ENCODE measurements at places on chromosomes 13 and 19.
A peak's percentile ranks its signal among the peaks of the same experiment; 100 is the strongest.

DNA sequence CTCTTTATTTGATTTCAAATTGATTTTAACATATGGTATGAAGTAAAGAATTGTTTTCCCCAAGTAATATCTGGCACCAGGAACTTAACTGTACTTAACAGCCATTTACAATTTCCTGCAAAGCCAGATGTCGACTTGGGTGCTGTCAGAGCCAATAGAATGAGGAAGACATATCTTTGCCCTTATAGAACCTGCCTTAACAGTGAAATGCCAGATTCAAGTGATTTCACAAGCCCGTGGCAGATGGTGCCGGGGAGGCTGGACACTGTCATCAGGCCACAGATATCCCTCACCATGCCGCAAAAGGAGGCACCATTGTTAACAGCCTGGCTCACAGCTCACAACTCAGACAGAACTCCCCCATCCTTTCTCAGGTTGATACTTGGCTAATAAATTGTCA, 48.7 kb downstream of the ESD start:
- DNase-seq, result no peak

DNA sequence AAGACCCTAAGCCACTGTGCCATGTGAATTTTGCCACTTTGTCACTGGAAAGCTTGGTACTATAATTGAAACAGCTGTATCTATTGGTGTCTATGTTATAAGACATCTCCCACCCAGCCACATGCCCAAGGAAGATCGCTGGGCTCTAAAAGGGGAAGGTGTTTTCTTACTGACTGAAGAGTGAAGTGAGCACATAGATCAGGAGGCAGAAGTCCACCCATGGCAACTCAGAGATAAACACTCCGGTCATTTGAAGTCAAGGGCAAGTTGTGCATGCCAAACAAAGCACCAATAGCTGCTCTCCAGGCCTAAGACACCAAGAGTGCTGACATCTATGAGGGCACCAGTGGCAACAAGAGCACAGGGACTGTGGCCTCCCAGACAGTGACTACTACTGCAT, 153.8 kb downstream of the KCTD12 start:
- no peak for DNase-seq

- no peak for DNase-seq
These were observed 11.5 kb upstream of the COLGALT1 start for GRCh38 chr19:17543986-17544385.

GRCh38 chr13:40113643-40114304, 458.3 kb downstream of the COG6 start:
- DNase-seq, result no peak

GRCh38 chr19:8366961-8367326, 3.0 kb downstream of the ANGPTL4 start:
- DNase-seq, result no peak

GRCh38 chr19:33688171-33688992, 66.6 kb downstream of the CHST8 start:
- DNase-seq, result no peak

DNA sequence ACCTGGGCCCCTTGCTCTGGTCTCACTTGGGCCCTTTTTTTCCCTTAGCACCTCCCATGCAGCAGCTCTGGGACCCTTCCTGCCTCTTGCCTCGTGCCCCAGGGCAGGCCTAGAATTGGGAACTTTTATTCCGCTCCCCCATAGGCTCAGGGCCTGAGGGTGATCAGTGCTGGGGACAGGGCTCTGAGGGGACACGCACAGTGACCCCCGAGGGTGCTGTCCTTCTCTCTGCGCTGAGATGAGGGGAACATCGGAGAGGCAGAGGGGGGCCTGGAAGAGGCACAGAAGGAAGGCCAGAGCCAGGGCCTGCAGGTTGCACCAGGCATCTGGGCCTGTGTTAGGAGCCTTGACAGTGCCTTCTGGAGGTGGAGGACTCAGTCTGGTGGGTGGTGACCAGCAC, 10.8 kb downstream of the EPN1 start:
- no peak for DNase-seq

DNA sequence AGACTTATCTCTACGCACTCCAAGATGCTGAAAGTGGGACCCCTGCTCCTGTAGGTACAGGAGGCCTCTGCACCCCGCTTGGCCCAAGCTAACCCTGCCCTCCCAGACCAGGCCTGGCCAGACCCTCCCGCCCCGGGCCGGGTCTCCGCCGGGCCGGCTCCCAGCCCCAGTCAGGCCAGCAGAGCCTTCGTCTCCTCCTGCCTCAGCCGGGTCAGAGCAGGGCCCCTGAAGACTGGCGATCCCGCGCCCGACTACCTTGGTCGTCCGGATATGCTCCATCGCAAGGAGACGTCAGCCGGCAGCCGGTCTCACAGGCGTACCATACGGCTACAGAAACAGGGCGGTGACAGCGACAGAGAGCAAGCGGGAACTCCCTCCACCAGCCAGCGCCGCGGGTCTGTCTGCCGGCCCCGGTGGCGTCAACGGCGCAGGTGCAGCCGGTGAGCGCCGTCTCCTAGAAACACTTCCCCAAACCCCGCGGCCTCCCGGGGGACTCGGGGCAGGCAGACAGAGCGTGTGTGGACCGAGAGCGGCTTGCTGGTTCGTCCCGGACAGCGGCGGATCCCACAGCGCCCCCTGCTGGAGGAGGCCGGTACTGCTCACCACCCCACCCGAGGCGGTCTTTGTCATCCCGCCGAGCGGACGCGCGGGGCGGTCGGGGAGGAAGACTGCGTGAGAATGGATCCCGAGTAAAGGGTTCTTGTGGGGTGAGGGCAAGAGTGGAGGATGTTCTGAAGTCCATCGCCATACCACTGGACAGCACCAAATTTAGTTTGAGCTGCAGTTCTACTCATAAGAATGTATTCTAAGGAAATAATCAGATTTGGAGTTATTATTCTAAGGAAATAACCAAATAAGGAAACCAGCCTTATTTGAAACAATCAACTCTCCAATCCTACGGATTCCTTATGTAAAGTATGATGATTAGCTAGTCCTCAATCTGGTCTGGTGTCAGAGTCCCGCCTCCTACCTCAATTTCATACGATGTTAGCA, at the start of gene MTMR6:
MTMR6 (minus strand) TSS at position 520 of the 993 bp plus-strand sequence; CDS start at position 279, 241 bp downstream.
- DNase-seq, result peak; percentile 87

DNA sequence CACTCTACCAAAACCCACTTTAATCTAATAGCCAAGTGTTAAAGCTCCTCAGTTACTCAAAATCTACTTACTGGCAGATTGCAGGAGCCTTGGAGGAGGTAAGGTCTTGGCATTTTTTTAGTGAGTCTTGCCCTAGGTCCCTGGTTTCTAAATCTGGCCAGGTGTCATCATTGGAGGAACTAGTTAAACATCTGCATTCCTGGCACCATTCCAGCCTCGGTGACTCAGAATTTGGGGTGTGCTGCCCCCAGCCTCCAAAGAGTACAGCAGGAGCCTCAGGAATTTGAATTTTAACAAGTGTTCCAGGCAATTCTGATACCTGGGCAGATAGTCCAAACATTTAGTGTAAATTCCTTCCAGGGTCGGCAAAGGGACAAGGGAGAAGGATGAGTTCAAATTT, 37.4 kb downstream of the KLF5 start:
- peak; percentile 40 for DNase-seq

GRCh38 chr13:31022288-31022895, 89.9 kb downstream of the TEX26 start:
- DNase-seq, result no peak

DNA sequence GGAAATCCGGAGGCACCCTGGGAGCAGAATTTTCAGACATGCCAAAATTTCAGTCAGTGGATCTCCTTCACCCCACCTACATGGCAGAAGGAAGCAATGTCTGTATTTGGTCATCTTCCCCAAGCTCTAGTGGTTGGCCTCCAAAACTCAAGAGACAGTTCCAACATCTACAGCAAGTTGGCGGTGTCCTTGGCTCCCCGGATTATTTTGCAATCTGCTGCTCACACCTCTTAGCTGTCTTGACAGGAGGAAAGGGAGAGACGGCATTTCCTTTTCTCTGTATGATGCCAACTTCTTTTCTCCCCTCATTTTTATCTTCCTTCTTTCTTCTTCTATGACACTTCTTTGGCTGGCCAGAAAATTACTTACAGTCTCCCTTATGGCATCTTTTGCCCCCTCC, 159.9 kb downstream of the SUCLA2 start:
- no peak for DNase-seq

GRCh38 chr13:20703780-20704458, 420 bp downstream of the IL17D start:
- peak; percentile 78 for DNase-seq

- peak; percentile 7 for DNase-seq
These were observed 1.3 kb upstream of the INTS6 start for GRCh38 chr13:51453959-51454703.

GRCh38 chr13:81957121-81957520, 1616.2 kb upstream of the SPRY2 start:
- DNase-seq, result no peak

GRCh38 chr13:103731959-103732358, 665.7 kb upstream of the SLC10A2 start:
- no peak for DNase-seq

- peak; percentile 24 for DNase-seq
These were observed 24.6 kb downstream of the CYP4F22 start for GRCh38 chr19:15532779-15533521.

GRCh38 chr13:55727683-55728082, 1413.0 kb upstream of the PRR20A start:
- no peak for DNase-seq

DNA sequence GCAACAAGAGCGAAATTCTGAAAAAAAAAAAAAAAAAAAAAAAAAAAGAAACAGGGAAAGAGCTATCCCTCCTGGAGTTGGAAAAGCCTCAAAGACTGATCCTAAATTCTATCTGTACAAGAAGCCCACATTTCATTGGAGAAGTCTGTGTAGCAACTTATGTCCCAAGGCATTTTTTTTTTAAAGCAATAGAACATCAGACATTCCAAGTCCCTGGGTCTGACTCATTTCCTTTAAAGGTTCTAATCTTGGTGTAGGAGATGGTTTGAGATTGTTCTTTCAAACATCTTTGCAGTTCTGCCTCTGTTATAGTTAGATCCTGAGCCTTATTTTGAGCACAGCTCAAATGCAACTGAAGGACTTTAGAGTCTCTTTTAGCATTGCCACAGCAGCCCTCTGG, 706.5 kb upstream of the MIR17HG start:
- no peak for DNase-seq

GRCh38 chr19:7326105-7326877, 22.4 kb upstream of the ARHGEF18 start:
- peak; percentile 32 for DNase-seq

DNA sequence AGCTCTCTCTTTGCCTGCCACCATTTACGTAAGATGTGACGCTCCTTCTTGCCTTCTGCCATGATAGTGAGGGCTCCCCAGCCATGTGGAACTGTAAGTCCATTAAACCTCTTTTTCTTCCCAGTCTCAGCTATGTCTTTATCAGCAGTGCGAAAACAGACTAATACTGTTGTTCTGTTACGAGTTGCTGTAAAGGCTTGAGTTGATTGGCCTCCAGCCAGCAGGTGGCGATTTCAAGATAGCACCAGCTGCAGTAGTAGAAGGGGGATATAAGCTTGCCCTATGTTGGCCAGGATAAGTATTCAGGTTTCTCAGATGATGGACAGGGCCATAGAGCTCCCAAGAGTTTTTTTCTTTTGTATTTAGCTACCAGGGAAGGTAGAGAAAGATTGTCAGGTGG, 385.5 kb downstream of the MZT1 start:
- DNase-seq, result no peak

- no peak for DNase-seq
These were observed 1.4 kb upstream of the KHSRP start for GRCh38 chr19:6425732-6426620.

GRCh38 chr19:17549085-17549740, 6.2 kb upstream of the COLGALT1 start:
- DNase-seq, result no peak

GRCh38 chr13:32857689-32858088, 158.5 kb upstream of the KL start:
- no peak for DNase-seq

DNA sequence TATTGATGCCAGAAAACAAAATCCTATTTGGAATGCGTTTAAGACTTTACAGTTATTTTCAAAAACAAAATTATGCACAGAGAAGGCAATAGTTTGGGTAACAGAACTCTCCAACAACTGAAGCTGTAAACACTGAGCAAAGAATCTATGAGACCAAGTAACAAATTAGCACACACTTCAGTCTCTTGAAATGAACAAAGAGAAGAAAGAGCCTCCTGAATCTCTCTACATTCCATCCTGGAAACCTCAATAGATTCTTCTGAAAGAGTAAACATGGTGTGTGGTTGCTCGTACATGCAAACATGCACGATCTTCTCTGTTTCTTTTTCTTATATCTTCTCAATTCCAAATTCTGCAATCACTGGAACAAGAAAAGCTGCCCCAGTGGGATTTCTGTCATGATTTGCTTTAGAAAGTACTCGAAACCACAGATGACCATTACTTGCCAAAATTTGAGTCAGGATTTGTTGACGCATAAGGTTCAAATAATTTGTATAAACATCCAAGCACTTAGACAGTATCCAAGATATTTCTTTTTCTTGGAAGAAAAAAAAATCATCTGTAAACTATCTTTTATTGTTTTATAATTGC, 137.9 kb upstream of the DACH1 start:
- no peak for DNase-seq

DNA sequence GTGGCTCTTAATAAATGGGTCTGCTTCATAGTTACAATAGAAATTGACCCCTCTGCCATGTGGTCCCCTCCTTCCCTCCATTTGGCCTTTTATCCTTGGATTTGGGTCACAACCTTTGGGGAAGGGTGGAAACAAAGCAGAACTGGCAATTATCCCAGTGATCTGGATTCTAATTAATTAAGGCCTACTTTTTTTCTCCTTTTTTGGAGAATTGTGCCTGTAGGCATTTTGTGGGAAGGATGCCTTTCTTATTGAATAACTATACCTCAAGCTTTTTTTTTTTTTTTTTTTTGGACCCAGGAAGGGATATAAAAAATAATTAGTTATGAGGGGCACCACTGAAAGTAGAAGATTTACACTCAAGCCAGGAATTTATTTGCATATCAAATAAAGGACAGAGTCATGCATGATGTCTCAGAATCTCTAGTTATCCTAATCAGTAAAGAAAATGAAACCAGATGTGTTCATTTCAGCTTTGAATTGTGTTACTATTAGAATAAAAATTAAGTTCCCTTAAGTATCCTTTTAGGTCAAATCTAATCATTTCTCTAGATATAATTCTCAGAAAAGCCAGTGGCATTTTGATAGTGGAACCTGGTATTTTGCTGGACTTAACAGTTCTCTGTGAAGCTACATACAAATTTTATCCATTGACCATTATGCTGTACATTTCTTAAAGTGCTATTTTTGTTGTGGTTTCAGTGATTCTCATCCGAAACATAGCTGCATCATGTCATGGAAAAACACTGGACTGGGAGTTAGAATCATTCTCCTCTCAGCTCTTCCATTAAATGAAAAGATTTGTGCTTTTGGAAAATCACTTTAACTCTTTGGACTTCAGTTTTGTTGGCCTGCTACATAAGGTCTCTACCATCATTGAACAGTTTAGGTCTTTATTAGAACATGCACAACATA, 129.3 kb downstream of the KCNRG start:
- no peak for DNase-seq

- DNase-seq, result no peak
These were observed 8.4 kb downstream of the PCDH9 start for GRCh38 chr13:67221630-67222226.

GRCh38 chr13:52848455-52849195, at the start of gene PCDH8:
Gene PCDH8 (minus strand): TSS chr13:52848640. CDS start chr13:52848436, 204 bp downstream.
- DNase-seq, result peak; percentile 74
